ENCODE measurements at places on chromosomes 7 and 10.

- no peak for DNase-seq
Measured at GRCh38 chr7:90465816-90466215, 3.6 kb upstream of the PTTG1IP2 start.

GRCh38 chr10:131784363-131785120 lies 116.3 kb upstream of the PPP2R2D start:
- no peak for DNase-seq

DNA sequence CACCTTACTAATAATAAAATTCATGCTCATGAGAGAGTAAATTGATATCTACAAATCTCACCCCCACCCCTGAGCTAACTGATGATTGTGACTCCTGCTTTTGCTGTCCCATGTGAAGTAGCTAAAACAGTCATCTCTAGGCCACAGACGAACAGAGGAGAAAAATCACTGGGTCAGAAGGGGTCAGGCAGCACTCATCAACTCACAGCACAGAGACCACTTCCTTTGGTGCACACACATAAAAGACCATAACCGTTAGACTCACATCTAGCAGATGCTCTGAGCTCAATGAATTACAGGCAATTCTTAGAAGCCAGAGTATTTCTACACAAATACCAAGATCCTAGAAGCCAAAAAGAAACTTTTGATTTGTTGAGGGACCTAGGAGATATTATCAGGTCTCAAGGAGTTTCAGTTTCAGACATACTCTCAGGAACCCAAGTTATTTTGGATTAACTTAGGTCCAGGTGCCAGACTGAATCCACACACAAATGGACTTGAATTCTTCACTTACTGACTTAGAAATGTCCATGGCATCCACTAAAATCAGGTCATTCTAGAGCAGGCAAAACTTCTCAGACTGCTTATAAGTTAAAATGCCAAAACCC lies 65.0 kb upstream of the TES start:
- no peak for DNase-seq

DNA sequence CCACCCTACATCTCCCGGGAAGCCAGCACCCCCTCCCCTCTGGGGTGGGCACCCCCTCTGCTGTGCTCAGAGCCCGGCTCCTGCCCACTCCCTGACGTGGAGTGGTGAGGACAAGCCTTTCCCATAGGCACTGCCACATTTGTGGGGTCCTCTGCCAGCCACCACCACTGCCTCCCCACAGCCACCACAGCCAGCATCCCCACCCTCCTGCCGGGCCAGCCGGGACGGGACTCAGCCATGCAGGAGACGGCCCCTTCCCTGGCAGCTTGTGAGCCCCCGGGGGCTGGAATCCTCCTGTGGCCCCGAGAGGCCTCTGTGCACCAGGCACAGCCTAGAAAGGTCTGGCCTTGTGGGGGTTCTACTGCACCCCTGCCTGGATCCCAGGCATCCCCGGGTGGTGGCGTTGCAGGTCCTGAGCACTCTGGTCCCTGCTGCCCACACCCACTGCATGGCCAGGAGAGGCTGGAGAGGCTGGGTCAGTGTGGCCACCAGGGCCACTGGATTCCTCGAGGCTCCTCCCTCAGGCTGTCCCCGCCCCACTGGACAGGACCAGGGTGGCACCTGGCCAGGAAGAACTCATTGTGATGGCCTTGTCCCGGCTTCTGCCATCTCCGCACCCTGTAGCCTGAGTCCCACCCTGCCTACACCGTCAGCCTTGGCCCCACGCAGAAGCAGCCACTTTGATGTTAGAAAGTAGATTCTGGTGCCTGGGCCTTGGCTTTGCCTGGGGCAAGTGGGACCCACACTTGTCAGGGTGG lies 148.0 kb downstream of the EBF3 start:
- DNase-seq, result no peak

GRCh38 chr7:36546331-36546730 lies 156.7 kb downstream of the ANLN start:
- DNase-seq, result no peak

GRCh38 chr7:35004531-35005095 lies 32.7 kb downstream of the DPY19L1 start:
- DNase-seq, result no peak

DNA sequence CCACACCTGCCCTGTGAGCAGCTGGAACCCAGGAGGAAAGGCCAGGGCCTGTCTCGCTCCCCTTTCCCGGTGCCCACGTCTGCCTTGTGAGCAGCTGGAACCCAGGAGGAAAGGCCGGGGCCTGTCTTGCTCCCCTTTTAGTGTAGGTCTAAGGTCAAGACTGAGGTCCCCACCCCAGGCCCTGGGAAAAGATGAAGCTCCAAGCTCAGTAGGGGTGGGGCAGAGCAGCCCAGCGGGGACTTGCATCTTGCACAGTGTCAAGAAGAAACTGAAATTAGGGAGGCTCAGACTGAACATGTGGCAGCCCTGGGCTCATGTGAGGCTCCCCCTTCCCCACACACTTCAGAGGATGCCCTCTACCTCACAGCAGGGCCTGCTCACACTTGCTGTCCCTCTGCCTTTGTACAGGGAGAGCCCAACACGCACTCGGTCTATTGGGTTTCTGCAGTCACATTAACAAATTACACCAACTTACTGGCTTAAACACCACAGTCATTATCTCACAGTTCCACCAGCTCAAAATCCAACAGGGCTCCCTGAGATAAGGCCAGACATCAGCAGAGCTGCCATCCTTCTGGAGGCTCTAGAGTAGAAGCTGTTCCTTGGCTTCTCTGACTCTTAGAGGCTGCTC lies 12.4 kb downstream of the POLL start:
- no peak for DNase-seq

DNA sequence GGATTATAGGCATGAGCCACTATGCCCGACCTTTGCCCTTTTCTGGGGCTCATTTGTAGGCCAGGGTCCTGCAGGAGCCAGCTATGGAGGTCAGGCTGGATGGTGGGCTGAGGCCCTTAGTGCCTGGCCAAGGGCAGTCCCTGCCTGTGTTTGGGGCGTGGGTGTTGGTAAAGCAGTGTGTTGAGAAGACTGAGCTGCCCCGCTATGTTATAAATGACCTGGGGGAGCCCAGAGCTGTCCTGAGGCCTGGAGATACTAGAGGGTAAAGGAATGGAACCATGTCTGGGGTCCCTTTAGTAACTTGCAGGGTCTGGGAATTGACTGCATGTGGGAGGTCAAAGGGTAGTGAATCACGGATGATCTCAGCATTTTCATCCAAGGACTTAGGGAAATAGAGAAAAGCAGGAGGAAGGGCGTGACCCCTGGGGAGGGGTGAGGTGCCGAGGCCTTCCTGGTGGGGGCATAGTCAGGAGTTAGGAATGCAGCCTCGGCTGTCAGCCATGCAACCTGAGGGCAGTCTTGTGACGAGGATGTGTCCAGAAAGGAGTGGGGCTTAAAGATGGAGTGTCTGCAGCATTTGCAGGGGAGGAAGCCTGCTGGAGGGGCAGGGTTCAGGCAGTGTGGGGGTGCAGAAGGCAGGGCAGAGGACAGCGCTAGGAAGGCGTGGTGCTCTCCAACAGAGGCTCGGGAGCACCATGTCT lies 31.5 kb downstream of the TMEM248 start:
- DNase-seq, result no peak

- no peak for DNase-seq
Measured at GRCh38 chr7:29042824-29043231, 84.7 kb upstream of the TRIL start.

- DNase-seq, result no peak
Measured at GRCh38 chr10:103833731-103834365, 21.5 kb downstream of the SH3PXD2A start.

DNA sequence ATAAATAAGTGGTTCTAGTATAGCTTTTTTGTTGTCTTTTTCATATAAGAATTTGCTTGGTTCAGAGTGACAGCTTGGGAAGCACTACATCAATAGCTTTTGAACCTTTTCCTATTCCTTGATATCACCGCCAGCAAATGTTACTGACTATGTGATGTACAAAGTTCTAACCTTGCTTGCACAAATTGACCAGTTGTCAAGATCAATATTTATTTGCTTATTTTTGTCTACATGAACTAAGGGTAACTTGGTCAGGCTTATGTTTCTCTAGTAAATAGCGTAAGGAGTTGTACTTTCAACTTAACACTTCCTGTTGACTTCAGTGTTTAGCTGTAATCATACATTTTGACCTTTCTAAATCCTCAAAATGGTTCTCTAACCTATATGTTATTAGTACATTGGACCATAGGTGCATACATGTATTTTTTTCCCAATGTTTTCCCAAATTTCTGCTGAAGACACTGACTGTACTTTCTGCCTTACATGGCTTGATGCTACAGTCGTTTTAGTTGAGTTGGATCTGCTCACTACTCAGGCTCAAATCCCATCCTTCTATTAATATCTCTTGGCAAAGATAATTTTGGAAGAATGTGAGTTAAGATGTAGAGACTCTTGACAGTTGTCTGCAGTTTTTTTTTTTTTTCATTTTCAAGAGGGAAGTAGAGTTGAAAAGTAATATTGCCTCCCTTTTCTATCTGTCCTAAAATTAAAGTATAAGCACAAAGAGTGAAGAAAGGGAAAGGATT lies 239.1 kb upstream of the KAT6B start:
- no peak for DNase-seq

- DNase-seq, result no peak
Measured at GRCh38 chr10:98339799-98340198, 71.8 kb upstream of the LOXL4 start.

GRCh38 chr7:157041004-157041403 lies 30.5 kb upstream of the MNX1 start:
- no peak for DNase-seq

DNA sequence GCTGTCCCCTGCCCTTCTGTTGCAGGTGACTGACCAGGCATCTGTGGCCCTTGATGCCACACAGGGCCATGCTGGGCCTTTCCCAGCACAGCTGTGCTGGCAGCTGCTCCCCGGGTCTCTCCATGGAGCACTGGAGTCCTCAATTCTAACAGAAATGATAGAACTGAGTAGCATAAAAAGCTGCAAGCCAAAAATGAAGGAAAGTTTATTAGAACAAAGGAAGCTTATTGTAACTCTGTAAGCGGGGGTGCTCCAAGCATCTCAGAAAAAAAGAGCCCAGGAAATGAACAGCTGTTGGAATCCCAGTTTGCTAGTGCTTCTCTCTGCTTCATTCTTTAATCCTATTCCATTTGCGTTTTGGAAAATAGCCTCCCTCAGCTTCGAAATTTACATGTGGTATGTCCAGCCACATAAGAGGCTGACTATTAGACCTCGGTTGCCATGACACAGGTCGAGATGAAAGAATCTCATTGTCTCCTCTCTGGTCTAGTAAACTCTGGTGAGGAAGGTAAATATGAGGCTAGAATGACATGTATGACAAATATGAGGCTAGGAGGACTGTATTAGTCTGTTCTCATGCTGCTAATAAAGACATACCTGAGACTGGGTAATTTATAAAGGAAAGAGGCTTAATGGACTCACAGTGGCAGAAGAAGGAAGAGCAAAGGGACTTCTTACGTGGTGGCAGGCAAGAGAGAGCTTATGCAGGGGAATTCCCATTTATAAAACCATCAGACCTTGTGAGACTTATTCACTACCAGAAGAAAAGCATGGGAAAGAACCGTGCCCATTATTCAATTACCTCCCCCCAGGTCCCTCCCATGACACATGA lies 23.7 kb downstream of the EPDR1 start:
- no peak for DNase-seq

DNA sequence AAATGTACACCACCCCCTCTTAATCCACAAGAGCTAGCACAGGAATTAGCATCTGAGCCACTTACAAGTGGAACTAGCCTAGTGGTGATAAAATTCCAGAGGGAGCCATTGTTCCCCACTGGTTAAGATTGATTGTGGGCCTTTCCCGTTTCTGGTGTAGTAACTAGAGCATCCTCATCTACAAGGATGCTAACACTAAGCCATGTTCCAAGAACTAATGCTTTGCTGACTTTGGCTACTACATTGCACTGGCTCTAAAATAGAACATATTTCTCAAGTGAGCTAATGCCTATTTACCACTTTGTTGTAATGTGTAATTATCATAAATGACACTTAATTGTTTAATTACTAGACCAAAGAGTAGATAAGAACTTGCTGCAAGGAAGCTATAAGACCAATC lies 143.7 kb downstream of the FZD1 start:
- no peak for DNase-seq

DNA sequence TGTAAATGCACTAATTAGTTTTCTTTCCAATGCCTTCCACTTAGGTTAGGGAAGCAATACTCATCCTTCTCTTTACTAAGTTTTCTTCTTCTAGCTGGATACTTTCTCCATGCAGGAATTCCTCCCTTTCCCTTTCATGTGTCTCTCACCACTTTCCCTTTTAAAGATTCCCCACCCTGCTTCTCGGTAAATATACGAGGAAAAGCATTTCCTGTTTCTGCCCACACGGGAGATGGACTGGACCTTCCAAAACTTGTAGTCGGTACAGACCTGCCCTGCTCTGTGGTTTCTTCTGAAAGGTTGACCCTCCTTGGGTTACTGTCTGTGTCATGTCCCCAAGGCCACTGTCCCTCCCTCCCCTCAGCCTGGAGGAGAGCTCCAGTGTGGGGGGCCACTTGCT lies 58.9 kb upstream of the LYZL2 start:
- no peak for DNase-seq

DNA sequence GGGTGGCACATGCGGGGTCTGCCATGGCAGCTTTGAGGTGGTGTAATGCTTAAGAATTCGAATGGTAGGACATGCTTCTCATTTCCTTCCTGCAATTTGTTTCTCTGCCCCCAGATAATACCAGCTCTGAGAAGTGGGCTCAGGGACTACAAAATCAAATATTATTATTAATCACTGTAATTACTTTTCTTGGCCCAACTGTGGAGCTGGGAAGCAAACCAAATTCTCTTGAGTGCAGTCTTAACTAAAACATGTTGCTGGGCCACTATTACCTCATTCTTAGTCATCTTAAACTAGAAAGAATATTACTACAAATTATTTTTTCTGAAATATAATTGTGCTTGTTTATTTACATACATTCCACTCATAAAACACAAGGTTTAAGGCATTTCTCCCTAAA lies 566.7 kb upstream of the NRP1 start:
- no peak for DNase-seq

DNA sequence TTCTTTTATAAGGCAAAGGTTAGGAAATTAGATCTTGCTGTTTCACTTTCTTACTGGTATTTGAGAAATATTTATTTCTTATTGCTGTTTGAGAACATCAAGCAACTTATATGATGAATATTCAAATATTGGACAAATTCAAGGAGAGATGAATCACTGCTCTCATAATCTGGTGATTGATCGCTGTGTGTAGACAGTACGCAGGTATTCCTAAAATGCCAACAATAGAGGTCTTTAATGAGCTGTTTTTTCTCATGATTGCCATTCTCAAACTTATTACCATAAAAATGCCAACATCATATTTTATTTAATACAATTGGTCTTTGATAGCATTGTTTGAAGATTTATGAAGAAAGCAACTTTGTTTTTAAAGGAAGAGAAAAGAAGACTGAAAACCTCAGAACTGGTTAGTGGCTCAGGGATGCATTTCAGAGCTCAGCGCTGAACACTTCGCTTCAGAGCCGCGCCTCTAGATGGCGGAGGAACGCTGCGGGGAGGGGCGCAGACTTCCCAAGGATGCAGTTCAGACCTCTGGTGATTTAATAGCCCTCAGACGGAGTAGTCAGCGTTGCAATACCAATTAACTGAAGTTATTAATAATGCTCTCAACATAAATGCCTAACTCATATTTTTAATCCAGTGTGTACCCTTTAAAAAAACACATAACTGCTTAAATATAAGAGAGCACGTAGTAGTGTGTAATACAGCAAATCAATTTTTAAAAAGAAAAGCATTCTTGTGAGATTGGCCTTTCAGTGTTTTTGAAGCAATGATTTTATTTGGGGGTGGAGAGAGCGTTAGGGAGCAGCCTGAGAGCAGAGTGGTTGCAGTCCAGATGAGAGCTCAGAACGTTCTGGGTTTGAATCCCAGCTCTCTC lies 38.5 kb upstream of the STEAP4 start:
- no peak for DNase-seq
